AML-193 (cell line): ENCODE measurements at places on chromosomes 6 and 20.

DNA sequence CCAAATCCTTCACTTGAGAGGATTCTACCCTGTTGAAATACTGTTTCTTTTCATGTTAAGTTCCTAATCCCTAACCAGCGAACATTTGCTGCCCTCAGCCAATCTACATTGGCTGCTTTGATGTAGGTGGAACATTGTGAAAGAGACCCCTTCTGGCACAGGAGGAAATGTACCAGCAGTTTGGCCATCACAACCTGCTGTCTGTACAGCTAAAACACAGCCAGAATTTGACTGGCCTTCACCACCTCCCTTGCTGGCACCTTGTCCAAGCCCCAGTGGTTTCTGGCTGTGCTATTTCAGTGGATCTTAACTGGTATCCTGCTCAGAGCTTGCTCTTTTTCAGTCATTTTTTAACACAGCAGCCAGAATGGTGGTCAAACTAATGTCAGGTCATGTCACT is 202.1 kb upstream of the EPHA7 start:
- no peak for DNase-seq

DNA sequence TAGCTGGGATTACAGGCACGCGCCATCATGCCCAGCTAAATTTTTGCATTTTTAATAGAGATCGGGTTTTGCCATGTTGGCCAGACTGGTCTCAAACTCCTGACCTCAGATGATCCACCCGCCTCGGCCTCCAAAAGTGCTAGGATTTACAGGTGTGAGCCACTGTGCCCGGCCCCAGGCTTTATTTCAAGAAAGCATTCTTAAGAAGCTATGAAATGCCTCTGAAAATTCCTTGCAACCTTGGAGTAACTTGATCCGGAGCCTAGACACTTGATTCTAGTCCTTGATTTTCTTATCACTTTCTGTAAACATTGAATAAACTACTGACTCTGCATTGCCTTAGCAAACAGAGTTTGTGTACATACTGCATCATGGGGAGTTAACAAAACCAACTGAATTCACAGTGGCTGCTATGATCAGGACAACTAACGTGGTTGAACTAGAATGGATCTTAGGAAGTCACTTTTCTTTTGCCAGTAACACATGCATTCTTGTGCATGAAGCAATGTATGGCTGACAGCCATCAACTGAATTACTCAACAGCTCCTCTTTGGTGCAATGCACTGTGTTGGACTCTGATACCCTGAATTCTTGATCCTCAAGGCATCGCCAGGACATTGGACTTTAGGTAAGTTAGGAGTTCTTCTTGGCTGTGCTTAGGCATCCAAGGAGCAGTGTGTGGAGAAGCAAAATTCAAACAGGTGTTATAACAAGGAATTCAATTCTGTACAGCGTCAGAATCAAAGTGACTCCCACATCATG is 102.8 kb upstream of the TMEM170B start:
- DNase-seq = peak; percentile 66

- no peak for DNase-seq
These were observed 9.3 kb downstream of the HLA-DOA start for GRCh38 chr6:33000055-33000454.

- DNase-seq = no peak
These were observed 96.7 kb upstream of the SIRPG start for GRCh38 chr20:1754306-1754705.

DNA sequence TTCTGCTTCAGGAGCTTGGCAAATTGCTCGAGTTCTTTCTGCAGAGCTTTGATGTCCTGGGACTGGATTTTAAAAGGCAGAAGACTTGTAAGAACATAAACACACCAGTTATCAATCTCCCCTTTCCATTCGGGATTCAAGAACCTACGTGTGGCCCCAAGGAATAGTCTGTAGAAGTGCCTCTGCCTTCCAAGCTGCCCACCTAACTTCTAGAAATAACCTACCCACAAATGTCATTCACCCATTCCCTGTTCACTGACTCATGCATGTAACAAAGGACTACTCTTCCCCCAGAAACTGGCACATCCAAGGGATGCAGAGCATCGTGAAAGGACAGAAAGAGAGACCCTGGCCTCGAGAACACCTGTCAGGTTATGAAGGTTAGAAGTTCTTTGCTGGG is 4.5 kb downstream of the POU5F1 start:
- no peak for DNase-seq

DNA sequence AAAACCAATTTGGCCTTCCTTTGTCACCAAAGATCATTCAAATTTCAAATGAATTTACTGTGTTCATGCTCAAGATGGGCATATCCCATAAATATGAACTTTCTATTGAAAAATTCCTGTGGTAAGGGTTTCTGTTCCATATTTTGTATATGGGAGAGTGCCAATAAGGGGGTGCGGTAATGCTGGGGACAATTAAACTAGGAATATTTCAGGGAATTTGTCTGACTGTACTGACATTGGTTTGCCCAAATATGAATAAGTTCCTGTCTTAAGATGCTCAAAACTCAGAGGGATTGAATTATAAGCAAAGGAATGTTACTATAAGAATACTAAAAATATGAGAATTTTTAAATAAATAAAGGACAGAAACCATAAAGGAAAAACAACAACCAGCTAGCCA is 553.0 kb upstream of the MARCKS start:
- no peak for DNase-seq

DNA sequence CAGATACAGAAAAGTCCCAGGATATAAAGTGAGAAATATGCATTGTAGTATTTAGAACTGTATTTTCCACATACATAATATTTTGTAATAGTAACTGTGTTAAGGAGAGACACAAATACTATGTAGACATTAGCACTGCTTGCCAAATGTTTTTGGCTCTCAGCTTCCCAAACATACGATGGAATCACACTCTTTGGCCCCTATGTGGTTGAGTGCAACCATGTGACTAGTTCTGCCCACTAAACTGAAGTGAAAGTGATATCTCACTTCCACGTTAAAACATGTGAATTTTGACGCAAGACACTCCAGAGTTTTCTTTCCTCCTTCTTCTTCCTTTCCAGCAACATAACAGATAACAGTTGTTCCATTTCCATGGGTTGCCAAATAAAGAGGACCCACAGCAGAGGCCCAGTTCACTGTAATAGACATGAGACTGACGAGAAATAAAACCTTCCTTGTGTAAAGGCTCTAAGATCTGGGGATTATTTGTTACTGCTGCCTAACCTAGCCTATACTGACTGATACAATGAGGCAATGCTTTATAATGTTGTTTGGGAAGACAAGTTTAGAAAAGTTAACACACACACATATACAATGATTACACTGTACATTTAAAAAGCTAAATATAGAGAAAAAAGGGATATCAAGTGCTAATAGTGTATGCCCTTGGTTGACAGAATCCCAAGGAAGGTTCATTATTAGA is 97.2 kb downstream of the PTPRT start:
- no peak for DNase-seq

GRCh38 chr6:106749609-106750008 is 120.2 kb downstream of the QRSL1 start:
- DNase-seq = no peak

DNA sequence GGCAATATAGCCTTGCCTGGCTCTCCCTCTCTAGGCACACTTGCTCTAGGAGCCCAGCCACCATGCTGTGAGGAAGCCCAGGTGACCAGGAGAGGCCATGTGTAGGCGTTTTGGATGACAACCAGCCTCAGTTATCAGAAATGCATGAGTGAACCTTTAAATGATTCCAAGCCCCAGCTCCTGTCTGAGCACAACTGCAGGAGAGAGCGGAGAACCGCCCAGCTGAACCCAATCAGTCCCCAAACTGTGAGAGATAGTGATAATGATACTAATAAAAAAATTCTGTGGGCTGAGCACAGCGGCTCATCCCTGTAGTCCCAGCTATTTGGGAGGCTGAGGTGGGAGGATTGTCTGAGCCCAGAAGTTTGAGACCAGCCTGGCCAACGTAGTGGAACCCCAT is 83.8 kb upstream of the TOX2 start:
- no peak for DNase-seq

GRCh38 chr20:53074811-53075314 is 102.7 kb downstream of the TSHZ2 start:
- no peak for DNase-seq

GRCh38 chr6:10535193-10535592 is 14.0 kb downstream of the GCNT2 start:
- DNase-seq = peak; percentile 46

- DNase-seq = no peak
These were observed 37.5 kb upstream of the MC3R start for GRCh38 chr20:56211051-56211450.

GRCh38 chr6:170438861-170439260 is 114.2 kb downstream of the PSMB1 start:
- no peak for DNase-seq

DNA sequence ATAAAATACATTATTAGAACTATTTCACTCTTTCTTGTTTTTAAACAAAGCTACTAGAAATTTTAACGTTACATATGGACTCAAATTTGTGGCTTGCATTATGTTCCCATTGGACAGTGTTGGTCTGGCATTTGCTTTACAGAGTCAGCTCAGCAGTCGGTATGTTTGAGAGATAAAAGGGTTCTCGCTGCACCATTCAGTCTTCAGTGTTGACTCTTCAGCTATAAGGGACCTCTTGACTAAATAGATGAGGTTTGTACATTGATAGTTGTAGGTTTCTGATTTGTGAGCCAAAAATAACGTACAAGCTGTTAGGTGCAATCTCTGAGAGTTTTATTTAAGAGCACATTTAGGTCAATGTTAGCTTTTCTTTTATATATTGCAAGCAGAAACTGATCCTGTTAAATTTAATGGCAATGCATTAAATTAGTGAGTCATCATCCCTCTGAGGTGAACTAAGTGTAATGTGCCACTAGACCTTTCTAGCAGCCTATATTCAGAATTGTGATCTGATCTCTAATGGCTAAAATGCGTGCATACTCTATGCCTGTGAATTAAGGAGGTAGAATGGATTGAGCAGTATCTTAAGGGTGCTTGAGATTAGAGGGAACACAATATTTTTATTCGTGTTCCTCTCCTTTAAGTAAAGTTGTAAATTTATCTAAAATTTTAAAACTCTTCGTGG is 485.6 kb upstream of the SYNCRIP start:
- DNase-seq = no peak

- DNase-seq = no peak
These were observed 88.7 kb upstream of the NAA20 start for GRCh38 chr20:19928328-19929011.

DNA sequence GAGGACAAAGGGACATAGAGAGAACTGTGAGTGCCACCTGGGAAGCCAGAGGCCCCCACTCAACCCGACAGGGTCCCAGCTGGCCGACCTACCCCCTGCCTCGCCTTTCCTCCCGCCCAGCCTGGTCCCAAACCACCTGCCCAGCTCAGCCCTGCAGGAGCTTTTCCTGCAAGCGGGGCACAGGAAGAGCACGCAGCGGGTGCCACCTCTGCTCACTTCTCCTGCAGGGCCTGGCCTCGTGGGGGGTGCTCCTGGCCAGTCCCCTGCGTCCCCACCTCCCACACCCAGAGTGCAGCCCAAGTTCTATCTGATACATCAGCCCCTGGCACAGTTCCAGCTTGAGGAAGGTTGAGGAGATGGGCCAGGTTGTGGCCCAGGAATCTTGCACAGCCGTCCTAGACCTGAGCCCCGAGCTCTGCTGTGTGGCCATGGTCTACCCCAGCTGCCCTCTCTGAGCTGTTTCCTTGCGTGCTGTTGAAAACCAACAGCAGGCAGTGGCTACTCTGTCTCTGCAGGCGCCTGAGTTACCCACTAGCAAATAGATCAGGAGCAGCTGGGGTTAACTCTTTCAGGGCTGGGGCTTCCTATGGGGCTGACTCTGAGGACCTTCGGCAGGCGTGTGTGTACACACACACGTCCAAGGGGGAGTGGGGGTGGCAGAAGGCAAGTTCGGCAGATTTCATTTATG is 1.7 kb downstream of the NECAB3 start:
- DNase-seq = no peak

DNA sequence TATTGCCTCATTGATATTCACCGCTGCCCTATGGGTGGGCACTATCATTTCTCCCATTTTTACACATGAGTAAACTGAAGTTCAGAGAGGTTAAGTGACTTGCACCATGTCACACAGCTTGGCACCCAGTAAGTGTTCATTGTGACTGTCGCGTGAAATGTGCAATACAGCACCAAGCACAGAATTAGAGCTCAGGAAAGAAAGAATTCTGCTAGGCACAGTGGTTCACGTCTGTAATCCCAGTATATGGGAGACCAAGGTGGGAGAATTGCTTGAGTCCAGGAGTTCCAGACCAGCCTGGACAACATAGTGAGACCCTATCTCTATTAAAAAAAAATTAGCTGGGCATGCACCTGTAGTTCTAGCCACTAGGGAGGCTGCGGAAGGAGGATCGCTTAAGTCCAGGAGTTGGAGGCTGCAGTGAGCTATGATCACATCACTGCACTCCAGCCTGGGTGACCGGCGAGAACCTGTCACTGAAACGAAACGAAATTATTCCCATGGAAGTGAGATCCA is 626 bp downstream of the SLC13A3 start:
- no peak for DNase-seq

- no peak for DNase-seq
These were observed 254.5 kb downstream of the TMEM242 start for GRCh38 chr6:157068691-157069324.

DNA sequence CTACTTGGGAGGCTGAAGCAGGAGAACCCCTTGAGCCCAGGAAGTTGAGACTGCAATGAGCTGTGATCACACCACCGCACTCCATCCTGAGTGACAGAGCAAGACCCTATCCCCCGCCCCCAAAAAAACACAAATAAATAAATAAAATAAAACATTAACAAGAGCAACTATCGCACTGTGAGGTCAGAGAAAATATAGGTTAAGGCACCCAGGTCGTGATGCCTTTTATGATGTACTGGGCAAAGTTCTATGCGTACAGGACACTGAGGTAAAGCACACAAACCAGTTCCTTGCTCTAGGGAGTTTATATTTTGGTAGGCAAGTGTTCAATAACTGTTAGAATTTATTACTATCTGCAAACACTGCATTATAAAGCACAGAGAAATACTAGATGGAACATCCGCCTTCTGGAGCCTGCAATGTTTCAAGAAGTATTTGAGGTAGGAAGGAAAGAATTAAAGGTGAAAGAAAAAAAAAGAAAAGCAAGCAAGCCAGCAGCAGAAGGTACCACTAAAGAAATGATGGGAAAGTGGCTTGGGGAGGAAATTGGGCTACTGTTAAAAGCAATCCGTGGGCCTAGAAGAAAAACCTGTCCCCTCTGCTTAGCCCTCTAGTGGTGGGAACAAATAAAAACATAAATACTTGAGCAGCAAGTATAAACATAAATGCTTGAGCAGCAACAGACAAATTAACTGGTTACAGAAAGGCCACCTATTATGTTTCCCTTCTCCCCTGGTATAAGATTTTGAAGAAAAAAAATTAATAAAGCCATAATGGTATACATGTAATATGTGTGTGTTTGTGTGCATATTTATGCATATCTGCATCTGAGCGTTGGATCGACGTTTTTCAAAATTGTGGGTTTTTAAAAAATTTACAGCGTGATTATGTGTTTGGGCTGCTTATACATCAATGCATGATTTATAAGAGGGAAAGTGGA is 128.0 kb downstream of the PHACTR1 start:
- DNase-seq = peak; percentile 43

- DNase-seq = no peak
These were observed 21.8 kb downstream of the PRKN start for GRCh38 chr6:162705736-162706135.

- DNase-seq = no peak
These were observed 10.7 kb upstream of the MLIP start for GRCh38 chr6:54100411-54101006.
